Chondrocyte (in vitro differentiated cells): ENCODE measurements at places on chromosomes 16 and 17. TPM values are rescaled to one million over a fixed set of nuclear protein-coding genes. Genes with fewer than 3 reads are reported as not detected.

DNA sequence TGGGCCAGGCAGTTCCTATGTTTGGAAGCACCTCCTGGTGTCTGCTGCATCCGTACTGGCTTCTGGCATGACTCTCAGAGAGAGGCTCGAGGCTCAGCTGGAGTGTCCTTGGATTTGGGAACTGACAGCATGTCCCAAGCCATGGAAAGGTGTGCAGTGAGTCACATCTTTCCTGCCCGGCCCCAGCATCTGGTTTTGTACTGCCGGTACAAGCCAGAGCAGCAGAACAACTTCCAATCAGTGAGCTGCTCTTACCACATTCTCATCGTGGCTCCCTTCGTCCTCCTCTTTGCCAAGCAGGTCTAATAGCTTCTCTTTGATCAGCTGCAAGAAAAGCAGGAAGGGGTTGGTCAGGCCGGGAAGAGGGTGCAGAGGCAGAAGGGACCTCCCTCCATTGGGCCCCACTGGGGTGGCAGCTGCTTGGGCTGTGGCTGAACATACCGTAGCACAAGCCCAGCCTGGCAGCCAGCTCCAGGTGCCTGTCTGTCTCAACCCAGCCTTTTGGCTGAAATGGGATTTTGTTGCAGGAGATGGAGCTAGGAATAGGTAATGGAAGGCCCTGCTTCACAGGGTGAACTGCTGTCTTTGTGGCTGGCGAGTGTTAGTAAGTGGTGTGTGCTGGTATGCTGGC, 24.2 kb downstream of the SPACA3 start:
- no peak for DNase-seq

SLC16A5 gene
- 2.1 to 3.0 TPM (median 3.0 TPM) in 3 replicates for total RNA-seq

CCDC102A gene
- total RNA-seq: 20.9 to 27.2 TPM (median 22.4 TPM) in 3 replicates

GRCh38 chr17:69760562-69760961, 314.5 kb upstream of the KCNJ16 start:
- DNase-seq: no peak

DNA sequence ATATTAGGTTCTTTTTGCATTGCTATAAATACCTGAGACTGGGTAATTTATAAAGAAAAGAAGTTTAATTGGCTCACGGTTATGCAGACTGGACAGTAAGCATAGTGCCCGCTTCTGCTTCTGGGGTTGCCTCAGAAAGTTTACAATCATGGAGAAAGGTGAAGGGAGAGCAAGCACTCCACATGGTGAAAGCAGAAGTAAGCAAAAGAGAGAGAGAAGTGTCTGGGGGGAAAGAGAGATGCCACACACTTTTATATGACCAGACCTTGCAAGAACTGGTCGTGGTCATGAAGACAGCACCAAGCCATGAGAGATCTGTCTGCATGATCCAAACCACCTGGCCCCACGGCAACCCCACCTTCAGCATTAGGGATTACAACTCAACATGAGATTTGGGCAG, 45.4 kb downstream of the KCNJ16 start:
- DNase-seq: no peak

TMED6 gene
- total RNA-seq: 0.38 to 0.65 TPM (median 0.55 TPM) in 3 replicates

DNA sequence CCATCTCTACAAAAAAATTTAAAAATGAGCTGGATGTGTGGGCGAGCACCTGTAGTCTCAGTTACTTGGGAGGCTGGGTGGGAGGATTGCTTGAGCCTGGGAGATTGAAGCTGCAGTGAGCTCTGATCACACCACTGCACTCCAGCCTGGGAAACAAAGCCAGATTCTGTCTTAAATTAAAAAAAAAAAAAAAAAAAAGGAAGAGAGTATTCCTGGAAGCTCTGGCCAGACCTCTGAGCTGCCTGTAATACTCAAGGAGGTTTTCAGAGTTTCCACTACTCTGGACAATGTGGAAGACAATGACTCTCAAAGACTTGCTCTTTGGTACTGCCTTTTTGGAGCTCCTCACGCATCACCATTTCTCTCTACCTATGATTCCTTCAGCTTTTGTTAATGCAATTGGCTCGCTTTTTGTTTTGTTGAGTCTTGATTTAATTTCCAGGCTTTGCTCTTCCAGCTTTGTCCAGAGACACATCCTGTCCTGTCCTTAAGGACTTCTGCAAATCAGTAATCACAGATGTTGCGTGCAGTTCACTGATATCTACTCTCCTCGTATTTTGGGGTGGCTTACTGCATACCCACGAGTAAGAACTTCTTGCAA, 10.8 kb downstream of the CHD9 start:
- DNase-seq: no peak
